ENCODE measurements at places on chromosomes 3 and 15. TPM values are rescaled to one million over a fixed set of nuclear protein-coding genes. Genes with fewer than 3 reads are reported as not detected.

CSPG4 gene
- polyA plus RNA-seq = 11.3 TPM

GOLGA8G gene
- polyA plus RNA-seq = not detected

MYLK gene
- 24.3 TPM for polyA plus RNA-seq

VGLL3 gene
- not detected for polyA plus RNA-seq

FBXL2 gene
- polyA plus RNA-seq = 6.4 TPM

RSRC1 gene
- 26.7 TPM for polyA plus RNA-seq

BFSP2 gene
- 1.0 TPM for polyA plus RNA-seq

CCR2 gene
- polyA plus RNA-seq = not detected

CAMKV gene
- polyA plus RNA-seq = 28.5 TPM

HYAL1 gene
- polyA plus RNA-seq = 1.6 TPM

GOLGA6L10 gene
- polyA plus RNA-seq = 0.85 TPM

TP53BP1 gene
- polyA plus RNA-seq = 22.8 TPM

SCG3 gene
- 144 TPM for polyA plus RNA-seq

SCAMP5 gene
- 146 TPM for polyA plus RNA-seq

STAC gene
- 13.9 TPM for polyA plus RNA-seq

PLA2G4D gene
- 0.17 TPM for polyA plus RNA-seq

GNB5 gene
- 42.8 TPM for polyA plus RNA-seq

ADAM10 gene
- polyA plus RNA-seq = 24.7 TPM

GOLGA6L26 gene
- polyA plus RNA-seq = not detected

SKOR1 gene
- polyA plus RNA-seq = 0.49 TPM

TPRA1 gene
- 19.0 TPM for polyA plus RNA-seq

CNTN3 gene
- 0.29 TPM for polyA plus RNA-seq

DHX36 gene
- polyA plus RNA-seq = 21.2 TPM

KCNMB2 gene
- polyA plus RNA-seq = 22.3 TPM

ONECUT1 gene
- polyA plus RNA-seq = not detected

BOC gene
- polyA plus RNA-seq = 23.3 TPM

UCN2 gene
- not detected for polyA plus RNA-seq

GXYLT2 gene
- polyA plus RNA-seq = 0.88 TPM

EIF4E3 gene
- 7.2 TPM for polyA plus RNA-seq

C3orf85 gene
- polyA plus RNA-seq = not detected

CD86 gene
- 1.2 TPM for polyA plus RNA-seq

CXCR6 gene
- polyA plus RNA-seq = not detected

GCNT3 gene
- not detected for polyA plus RNA-seq

CPN2 gene
- polyA plus RNA-seq = not detected

SPESP1 gene
- polyA plus RNA-seq = not detected

PXYLP1 gene
- polyA plus RNA-seq = 21.3 TPM

TRIM42 gene
- not detected for polyA plus RNA-seq

CHRM5 gene
- polyA plus RNA-seq = 4.4 TPM

PPP1R14D gene
- 0.66 TPM for polyA plus RNA-seq

RPS27L gene
- 40.2 TPM for polyA plus RNA-seq

ERICH6 gene
- polyA plus RNA-seq = not detected

POLQ gene
- 1.2 TPM for polyA plus RNA-seq

MEGF11 gene
- 10.1 TPM for polyA plus RNA-seq

POMGNT2 gene
- 38.5 TPM for polyA plus RNA-seq

P2RY12 gene
- 3.1 TPM for polyA plus RNA-seq

CPEB1 gene
- polyA plus RNA-seq = 13.5 TPM

TNFSF10 gene
- 4.1 TPM for polyA plus RNA-seq

DUOXA2 gene
- polyA plus RNA-seq = not detected

RETNLB gene
- not detected for polyA plus RNA-seq

TUSC7 gene
- polyA plus RNA-seq = not detected

ERC2 gene
- polyA plus RNA-seq = 4.3 TPM

GCSAM gene
- polyA plus RNA-seq = not detected

PRR20G gene
- not detected for polyA plus RNA-seq

SLC27A2 gene
- polyA plus RNA-seq = 5.2 TPM

NDUFAF3 gene
- 165 TPM for polyA plus RNA-seq

PLA2G4B gene
- 1.2 TPM for polyA plus RNA-seq

Data from brain (organoid and tissue), 16 donors.